Esophagus muscularis mucosa (tissue), 4 donors: ENCODE measurements at places on chromosomes 1 and 21. TPM values are rescaled to one million over a fixed set of nuclear protein-coding genes. Genes with fewer than 3 reads are reported as not detected.

C1orf226 gene
- total RNA-seq = 6.3 TPM

TNNI3K gene
- 3.0 TPM for total RNA-seq

HPCA gene
- not detected for total RNA-seq

TOR1AIP1 gene
- total RNA-seq = 123 TPM

CD84 gene
- 5.8 TPM for total RNA-seq

OLFML3 gene
- 109 TPM for total RNA-seq

AKR1A1 gene
- total RNA-seq = 51.9 TPM

IL6R gene
- 61.1 TPM for total RNA-seq

LENEP gene
- not detected for total RNA-seq

BARHL2 gene
- not detected for total RNA-seq

ENTREP3 gene
- total RNA-seq = 22.8 TPM

RUNX1 gene
- total RNA-seq = 3.7 TPM

GADD45A gene
- total RNA-seq = 51.1 TPM

SLC44A3 gene
- 0.83 TPM for total RNA-seq

CD1B gene
- total RNA-seq = not detected
